ENCODE measurements at places on chromosomes 2 and 18.

DNA sequence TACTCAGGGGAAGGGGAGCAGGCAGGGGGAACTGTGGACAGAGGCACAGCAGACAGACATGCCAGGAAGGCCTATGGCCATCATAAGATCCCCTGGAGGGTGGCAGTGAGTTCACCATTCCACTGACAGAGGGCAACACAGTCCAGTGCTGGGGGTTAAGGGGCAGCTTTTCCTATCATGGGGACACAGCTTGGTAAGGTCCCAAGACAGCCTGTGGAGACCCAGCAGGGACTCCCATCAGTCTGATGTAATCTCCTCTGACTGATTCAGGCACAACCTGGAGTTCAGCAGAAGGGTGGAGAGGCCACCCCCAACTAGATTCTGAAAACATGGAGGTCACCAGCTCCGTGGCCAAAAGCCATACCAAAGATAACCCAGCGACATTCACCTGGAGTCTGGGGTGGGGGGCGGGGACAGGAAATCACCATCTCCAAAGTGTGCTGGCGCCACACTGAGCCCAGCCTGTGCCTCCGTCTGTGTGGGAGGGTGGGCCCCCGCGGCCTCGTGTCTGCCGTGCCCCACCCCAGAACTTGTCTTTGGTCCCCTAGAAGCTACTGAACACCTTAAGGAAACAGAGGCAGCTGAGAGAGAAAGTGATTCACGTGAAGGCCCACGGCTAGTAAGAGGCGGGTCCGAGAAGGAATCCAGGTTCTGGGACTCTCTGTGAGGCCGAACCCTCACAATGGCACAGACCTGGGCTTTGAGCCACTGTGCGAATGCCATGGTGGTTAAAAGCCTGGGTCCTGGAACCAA is 28.6 kb downstream of the DNMT3A start:
- DNase-seq = no peak

GRCh38 chr18:10099539-10100140 is 185.8 kb downstream of the VAPA start:
- DNase-seq = peak; percentile 46

GRCh38 chr2:168851674-168852320 is 38.4 kb downstream of the SPC25 start:
- peak; percentile 45 for DNase-seq

DNA sequence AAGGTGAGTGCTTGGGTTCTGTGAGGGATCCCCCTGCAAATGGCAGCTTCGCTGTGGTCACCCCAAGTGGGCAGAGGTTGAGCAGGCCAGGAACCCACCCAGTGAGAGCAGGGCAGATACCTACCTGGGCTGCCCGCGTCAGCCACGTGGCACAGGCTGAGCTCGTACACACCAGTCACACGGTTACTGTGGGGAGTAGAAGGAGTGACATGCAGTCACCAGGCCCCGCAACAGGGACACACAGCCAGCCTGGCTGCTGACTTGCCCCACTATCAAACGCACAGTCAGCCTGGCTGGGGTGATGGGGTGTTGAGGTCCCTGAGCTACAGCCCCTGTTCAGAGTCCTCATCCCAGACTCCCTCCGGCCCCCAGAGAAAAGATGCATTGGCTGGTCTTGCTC is 32.2 kb downstream of the AQP12A start:
- DNase-seq = no peak

- no peak for DNase-seq
These were observed 52.4 kb downstream of the RELCH start for GRCh38 chr18:62239475-62239874.

GRCh38 chr18:68796936-68797690 is 767 bp upstream of the CCDC102B start:
- no peak for DNase-seq

All from HS-5 (cell line).